GM23338 (cell line): ENCODE measurements at places on chromosomes 13 and 19. TPM values are rescaled to one million over a fixed set of nuclear protein-coding genes. Genes with fewer than 3 reads are reported as not detected.

CYP2F1 gene
- not detected in 2 replicates for total RNA-seq

METTL21C gene
- not detected in 2 replicates for total RNA-seq

DAND5 gene
- 0.28 TPM in 1 of 2 replicates, not detected in the other for total RNA-seq

ZNF154 gene
- 7.3 and 10.1 TPM in 2 replicates for total RNA-seq

TNPO2 gene
- total RNA-seq: 83.0 and 85.9 TPM in 2 replicates

CCDC70 gene
- not detected in 2 replicates for total RNA-seq

VSIG10L gene
- 8.5 and 10.4 TPM in 2 replicates for total RNA-seq

ZNF578 gene
- 11.9 and 23.9 TPM in 2 replicates for total RNA-seq

ADGRE1 gene
- total RNA-seq: not detected in 2 replicates

CYP2A7 gene
- 4.8 TPM in 1 of 2 replicates, not detected in the other for total RNA-seq
